ENCODE measurements at places on chromosomes 12 and 14.
A peak's percentile ranks its signal among the peaks of the same experiment; 100 is the strongest.

GRCh38 chr12:51974646-51975045, 23.1 kb downstream of the ACVR1B start:
- no peak for DNase-seq

- peak; percentile 11 for DNase-seq
Measured at GRCh38 chr12:12506496-12506890, 56.2 kb downstream of the DUSP16 start.

- DNase-seq: no peak
Measured at GRCh38 chr14:93978735-93979134, 2.4 kb upstream of the ASB2 start.

GRCh38 chr14:52531481-52531880, 20.8 kb downstream of the TXNDC16 start:
- no peak for DNase-seq

- no peak for DNase-seq
Measured at GRCh38 chr12:26863515-26863914, 30.5 kb upstream of the ITPR2 start.

DNA sequence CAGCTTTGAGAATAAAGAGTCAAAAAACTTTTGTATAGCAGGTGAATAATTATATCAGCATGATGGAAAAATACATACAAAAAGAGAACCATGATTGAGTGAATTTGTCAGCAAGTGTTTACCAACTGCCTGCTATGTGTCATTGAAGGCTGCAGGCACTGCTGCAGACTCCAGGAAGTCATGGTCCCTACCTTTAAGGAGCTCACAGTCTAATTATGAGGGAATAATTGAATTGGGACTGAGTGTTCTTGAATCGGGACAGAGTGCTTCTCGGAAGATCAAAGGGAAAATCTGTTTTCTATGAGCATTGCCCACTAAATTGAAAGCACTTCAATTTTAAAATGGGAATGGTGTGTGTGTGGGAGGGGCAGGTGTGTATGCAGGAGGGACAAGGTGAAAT, 9.5 kb downstream of the OR10AD1 start:
- no peak for DNase-seq

- no peak for DNase-seq
Measured at GRCh38 chr14:22112004-22112403, 438.4 kb upstream of the OR4E1 start.

DNA sequence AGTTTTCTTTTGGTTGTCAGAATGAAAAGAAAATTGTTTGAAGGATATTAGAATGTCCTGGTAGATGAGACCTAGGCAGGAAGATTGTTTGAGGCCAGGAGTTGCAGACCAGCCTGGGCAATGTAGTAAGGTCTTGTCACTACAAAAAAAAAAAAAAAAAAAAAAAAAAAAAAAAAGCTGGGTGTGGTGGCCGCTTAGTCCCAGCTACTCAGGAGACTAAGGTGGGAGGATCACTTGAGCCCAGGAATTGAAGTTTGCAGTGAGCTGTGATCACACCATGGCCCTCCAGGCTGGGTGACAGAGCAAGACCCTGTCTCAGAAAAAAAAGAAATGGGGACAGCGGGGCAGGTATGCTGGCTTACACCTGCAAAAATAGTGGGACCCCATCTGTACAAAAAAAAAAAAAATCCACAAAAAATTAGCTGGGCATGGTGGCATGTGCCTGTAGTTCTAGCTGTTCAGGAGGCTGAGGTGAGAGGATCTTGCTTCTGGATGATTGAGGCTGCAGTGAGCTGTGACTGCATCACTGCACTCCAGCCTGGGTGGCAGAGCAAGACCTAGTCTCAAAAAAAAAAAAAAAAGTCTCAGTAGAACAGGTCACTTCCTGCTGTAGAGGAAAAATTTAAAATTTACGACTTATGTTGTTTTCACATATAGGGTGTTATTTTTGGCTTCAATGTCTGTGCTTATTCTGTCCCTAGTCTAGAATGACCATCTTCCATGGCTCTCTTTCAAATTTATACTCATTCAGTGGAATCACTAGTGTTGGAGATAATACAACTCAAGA, 70.7 kb downstream of the PPHLN1 start:
- no peak for DNase-seq

DNA sequence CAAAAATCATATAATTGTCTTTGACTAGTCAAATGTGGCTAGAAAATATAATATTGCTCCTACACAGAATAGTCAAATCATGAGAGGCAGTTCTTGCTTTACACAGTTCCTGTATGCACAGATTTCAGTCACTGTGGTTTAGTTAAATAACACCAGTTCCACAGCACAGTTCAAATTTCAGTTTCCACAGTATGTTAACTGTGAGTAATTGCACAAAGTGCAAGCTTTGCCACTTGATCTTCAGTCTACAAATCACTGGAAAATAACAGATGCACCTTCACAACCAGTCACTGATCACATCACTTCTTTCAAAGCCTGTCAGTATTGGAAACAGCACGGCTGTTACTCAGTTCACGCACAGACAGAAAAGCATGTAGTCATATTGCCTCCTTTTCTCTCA, 38.7 kb downstream of the KCNH5 start:
- DNase-seq: no peak

DNA sequence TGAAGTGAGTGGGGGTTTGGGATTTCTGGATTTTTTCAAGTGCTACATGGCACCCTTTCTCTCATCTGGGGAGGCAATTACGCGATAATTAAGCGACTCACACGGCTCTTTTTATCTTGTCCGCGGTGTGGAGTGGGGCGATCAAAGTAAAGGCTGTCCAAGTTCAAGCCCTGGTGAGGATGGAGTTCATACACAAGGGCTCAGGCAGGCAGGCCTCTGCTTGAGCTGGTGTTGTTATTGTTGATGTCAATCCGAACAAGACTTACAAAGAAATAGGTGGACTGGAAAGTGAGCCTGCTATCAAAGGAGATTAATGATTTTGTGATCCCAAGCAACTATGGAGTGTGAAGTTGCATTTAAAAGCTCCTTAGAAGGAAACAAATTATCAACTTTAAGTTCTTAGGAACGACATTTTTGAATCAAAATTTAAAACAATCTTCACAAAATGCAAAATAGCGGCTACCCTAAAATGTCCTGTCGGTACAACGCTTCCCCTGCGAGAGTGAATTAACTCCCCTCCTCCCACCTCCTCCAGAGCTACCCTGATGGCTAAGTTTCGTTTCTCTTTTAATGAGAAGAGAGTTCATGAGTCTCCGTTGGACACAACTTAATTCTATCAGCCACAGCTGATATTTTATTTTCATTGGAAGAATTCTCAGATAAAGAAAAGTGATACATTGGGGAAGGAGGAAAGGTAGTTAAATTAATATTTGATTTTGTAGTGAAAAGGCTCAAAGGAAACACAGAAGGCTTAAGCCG, 5.9 kb downstream of the FOXA1 start:
- DNase-seq: no peak

DNA sequence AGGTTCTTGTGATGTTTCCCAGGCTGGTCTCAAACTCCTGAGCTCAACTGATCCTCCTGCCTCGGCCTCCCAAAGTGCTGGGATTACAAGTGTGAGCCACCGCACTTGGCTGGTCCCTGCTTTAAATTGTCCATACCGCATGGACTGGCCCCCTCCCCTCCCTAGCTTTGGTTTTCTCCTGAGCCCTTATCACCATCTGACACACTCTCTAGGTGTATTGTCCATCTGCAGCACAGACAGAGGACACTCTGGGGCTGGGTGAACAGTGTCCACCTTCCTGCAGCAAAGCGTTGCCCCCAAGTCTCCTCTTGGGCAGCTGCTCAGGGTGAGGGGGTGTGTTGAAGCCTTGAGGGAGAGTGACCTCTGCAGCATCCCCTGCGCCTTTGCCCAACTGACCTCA, 36.0 kb upstream of the DLK1 start:
- no peak for DNase-seq

GRCh38 chr12:131776237-131776889, 51.8 kb upstream of the MMP17 start:
- DNase-seq: no peak

DNA sequence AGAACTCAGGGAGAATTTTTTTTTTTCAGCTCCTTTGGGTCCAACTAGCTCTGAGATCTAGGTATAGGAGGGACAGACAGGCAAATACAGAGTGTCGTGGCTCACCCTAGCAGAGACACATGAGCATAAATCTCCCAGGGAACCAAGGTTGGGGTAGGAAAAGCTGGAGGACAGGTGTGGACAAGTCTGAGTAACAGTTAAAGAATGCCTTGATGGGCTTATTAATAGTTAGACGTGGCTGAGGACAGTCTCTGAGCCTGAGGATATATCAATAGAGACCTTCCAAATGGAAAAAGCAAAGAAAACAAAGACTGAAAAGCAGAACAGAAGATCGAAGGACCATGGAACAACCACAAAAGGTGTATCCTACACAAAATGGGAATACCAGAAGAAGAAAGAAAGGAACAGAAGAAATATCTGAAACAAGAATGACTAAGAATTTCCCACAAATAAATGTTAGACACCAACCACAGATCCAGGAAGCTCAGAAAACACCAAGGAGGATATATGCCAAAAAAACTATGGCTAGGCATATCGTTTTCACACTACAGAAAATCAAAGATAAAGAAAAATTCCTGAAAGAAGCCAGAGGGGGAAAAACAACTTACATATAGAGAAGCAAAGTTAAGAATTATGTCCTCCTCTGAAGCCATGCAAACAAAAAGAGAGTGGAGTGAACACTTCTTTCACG, 80.9 kb downstream of the PTPRB start:
- no peak for DNase-seq

GRCh38 chr12:52759218-52759617, 17.9 kb downstream of the KRT76 start:
- DNase-seq: no peak

DNA sequence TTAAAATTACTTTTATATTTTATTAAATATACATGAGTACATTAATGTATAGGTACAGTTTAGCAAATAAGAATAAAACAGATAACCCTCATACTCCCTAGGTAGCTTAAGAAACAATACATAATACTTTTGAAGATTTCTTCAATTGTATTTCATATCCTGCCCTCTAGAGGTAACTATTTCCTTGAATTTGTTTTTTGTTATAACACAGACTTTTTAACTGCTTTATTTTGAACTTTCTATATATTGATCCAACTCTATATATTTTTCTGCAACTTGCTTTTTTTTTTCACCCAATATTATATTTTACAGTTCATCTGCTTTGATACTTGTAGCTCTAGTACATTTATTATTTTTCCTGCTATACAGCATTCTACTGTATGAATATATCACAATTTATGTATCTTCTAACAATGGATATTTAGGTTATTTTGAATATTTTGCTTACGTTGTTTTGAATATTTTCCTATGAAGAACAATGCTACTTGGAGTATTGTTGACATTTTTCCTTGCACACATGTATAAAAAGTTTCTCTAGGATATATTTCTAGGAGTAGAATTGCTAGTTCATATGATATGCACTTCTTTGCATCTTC, 72.8 kb upstream of the ABCD2 start:
- DNase-seq: no peak

- DNase-seq: no peak
Measured at GRCh38 chr12:1864867-1865266, 44.5 kb downstream of the LRTM2 start.

DNA sequence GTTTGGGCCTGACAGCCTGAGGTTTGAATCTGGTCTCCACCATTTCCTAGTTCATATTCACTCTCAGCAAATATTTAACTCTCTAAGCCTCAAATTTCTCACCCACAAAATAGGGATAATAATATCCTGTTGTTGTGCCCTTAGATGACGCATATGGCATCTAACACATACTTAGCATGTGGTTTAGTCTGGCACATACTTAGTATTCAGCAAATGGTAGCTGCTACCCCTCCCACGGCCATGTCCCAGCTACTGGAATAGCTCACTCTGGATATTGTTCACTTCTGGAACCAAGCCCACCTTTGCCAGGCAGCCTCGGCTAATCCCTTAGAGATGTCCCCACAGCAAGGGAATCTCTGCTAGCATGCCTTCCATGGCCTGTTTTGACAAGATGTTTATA, 53.3 kb downstream of the BICD1 start:
- no peak for DNase-seq

DNA sequence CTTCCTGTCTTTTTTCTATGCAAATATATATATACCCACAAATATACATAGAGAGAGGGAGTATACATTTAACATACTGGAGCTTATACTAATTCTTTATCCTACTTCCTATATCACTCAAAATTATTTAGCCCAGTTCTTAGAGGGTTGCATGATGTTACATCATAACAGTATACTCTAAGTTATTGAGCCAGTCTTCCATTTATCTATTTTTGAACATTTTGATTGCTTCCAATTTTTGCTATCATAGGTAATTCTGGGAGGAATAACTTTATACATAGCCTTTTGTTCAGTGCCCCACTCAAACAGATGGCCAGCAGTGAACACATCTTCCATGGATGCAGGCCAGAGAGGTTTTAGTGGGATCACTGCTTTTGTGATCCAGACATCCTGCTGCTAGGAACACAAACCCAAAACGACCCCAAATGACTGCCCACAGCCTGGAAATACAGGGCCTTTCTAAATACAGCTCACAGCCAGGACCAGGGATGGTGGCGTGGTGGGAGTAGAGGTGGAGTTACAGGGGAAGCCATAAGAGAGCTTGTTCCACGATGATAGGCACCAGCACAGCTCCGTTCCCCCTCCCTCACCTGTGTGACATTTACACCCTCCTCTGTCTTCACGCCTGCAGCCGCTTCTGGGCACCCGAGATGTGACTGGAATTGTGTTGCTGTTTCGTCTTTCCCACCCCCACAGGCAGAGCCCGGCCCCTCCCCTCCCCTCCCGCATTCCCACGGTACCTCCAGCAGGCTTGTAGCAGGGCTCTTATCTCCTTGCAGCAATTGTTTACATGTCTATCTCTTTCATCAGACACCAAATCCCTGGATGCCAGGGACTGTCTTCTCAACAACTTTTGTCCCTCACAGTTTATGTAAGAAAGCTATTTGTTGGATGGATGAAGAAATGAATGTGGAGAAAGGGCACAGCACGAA, 30.7 kb upstream of the HDAC7 start:
- no peak for DNase-seq

- no peak for DNase-seq
Measured at GRCh38 chr12:107080299-107080698, 13.1 kb downstream of the CRY1 start.

DNA sequence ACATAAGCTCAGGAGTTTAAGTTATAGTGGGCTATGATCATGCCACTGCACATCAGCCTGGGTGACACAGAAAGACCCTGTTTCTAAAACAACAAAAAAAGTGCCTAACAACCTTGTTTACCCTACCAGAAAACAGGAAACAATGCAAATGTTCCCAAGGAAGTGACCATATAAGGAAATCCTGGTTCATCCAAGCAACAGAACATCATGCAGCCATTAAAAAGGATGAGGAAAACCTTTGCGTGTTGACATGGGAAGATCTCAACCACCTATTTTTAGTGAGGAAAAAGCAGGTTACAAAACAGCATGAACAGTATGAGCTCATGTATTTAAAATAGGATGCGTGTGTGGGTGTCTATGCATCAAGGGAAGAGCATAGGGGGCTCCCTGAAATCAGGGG, 13.7 kb downstream of the HRK start:
- DNase-seq: no peak

GRCh38 chr14:95274279-95274678, 45.4 kb downstream of the CLMN start:
- DNase-seq: no peak

DNA sequence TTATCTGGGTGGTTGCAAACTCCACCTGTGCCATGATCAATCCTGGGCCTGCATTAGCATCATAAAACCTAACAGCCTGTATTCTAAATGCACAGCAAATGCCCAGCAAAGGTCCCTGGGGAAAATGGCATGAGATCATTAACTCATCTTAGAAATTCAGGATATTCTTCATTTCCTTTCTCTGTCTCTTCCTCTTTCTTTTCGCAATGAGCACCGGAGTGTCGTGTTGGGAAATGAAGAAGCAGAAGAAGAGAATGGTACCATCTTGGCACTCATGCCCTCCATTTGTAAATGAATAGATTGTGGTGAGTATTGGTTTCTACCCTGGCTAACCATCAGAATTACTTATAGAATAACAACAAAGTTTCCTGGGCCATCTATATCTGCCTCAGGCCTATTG, 193.6 kb downstream of the GALC start:
- no peak for DNase-seq
